ENCODE measurements at places on chromosomes 7 and 10. TPM values are rescaled to one million over a fixed set of nuclear protein-coding genes. Genes with fewer than 3 reads are reported as not detected.

The STEAP4 gene
- 1.1 TPM for total RNA-seq

The TEX36 gene
- total RNA-seq: not detected

The OR2A12 gene
- total RNA-seq: not detected

The CDH23 gene
- total RNA-seq: 2.9 TPM

The ACBD7 gene
- not detected for total RNA-seq

The FEZF1 gene
- not detected for total RNA-seq

The UBN2 gene
- 22.1 TPM for total RNA-seq

The UCN3 gene
- 1.6 TPM for total RNA-seq

GRCh38 chr7:12601302-12601869 is 30.9 kb downstream of the SCIN start:
- H3K4me3 ChIP-seq: no peak overlapping the region
- H3K4me1 ChIP-seq: no peaks in the 10 kb centered on the region
- no peak overlapping the region for H3K27ac ChIP-seq
- H3K27me3 ChIP-seq: no peaks in the 10 kb centered on the region
- DNase-seq: no peak

DNA sequence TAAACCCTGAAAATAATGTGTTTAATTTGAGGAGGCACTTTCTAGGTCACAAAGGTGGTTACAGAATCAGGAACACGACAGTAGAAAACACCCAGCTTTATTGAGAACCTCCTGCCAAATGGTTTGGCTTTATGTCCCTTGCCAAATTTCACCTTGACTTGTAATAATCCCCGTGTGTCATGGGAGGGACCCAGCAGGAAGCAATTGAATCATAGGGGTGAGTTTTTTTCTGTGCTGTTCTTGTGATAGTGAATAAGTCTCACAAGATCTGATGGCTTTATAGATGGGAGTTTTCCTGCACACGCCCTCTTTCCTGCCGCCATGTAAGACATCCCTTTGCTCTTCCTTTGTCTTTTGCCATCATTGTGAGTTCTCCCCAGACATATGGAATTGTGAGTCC is 193.8 kb upstream of the KLF6 start:
- no peaks in the 10 kb centered on the region for H3K36me3 ChIP-seq
- no peaks in the 10 kb centered on the region for H3K4me1 ChIP-seq
- no peak overlapping the region for H3K27ac ChIP-seq
- H3K27me3 ChIP-seq: no peaks in the 10 kb centered on the region

DNA sequence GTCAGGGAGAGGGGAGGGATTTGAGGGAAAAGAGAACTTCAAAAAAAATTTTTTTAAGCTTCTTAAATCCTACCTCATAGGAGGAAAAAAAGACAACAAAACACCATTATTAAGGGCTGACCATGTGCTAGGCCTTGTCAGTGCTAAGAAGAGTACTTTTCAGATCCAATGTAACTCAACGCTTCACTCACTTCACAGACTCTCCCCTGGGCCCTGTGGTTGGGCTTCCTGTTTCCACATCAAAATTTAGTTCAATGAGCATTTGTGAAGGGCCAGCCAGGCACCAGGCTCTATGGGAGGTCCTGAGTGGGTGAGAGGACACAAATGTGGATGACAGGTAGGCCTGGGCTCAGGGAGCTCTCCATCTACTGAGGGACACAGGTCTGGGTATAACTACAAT is 249.8 kb downstream of the PTEN start:
- no peak overlapping the region for H3K4me3 ChIP-seq
- H3K27me3 ChIP-seq: no peaks in the 10 kb centered on the region
- no peaks in the 10 kb centered on the region for H3K4me1 ChIP-seq
- H3K36me3 ChIP-seq: no peaks in the 10 kb centered on the region
- no peak for DNase-seq

GRCh38 chr7:4824120-4824775 is 37.6 kb downstream of the PAPOLB start:
- no peaks in the 10 kb centered on the region for H3K4me1 ChIP-seq
- H3K4me3 ChIP-seq: no peak overlapping the region
- H3K27ac ChIP-seq: no peak overlapping the region
- DNase-seq: no peak
- H3K27me3 ChIP-seq: no peaks in the 10 kb centered on the region

DNA sequence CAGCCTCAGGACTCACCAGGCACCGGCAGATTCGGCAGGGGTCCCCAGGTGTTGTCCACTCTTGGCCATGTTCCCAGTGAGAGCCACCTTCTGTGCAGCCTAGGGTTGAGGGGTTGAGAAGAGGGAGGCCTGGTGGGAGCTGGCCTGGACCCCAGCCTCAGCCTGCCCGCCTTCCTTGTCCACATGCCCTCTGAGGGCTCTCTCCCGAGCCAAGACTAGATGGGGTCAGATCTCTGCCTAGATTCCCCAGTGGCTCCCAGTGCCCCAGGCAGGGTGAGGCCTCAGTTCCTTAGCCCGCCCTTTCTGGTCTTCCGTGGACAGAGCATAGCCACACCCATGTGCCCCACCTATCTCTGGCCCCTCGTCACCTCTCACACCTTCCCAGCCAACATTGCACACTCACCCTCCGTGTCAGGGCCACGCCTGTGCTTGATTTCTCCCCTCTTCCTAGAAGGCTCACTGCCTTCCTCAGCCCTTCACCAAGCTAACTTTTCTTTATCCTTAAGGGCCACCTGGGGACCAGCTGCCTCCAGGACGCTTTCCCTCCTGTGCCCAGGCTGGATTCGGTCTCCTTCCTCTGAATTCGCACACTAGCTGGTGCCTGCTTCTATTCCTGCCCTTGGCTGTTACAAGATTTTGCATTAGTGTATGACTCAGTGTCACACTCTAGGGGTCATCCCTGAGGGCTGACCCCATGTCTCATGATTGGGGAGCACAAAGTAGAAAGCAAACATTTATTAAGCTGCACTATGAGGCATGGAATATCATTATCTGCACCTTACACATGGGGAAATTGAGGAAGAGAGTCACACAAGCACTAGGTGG is 7.5 kb downstream of the KCP start:
- no peak overlapping the region for H3K27ac ChIP-seq
- peak; percentile 60 for DNase-seq
- peaks cover 5% of the 10 kb centered on the region for H3K4me1 ChIP-seq

GRCh38 chr10:14416308-14416700 is 85.6 kb upstream of the FRMD4A start:
- no peak for DNase-seq
- no peaks in the 10 kb centered on the region for H3K4me1 ChIP-seq
- H3K36me3 ChIP-seq: no peaks in the 10 kb centered on the region

DNA sequence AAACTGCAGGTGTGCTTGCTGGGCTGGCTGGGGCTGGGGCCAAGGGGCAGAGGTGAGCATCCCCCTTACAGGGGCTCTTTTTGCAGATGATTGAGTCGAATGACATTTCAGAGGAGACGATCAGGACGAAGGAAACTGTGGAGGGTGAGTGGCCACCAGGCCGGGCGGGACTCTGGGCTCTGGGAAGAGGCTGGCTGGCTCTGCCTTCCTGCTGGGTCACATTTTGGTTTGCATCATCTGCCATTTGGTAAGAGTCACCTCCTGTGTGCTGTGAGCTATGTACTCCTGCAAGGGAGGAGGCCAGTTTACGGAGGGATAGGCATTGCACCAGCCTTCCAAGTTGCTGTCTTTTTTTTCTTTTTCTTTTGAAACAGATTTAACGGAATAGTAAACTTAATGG is 73.0 kb upstream of the GTF2IRD1 start:
- DNase-seq: no peak
- H3K4me3 ChIP-seq: no peak overlapping the region
- H3K27me3 ChIP-seq: no peaks in the 10 kb centered on the region
- no peaks in the 10 kb centered on the region for H3K36me3 ChIP-seq
- H3K4me1 ChIP-seq: no peaks in the 10 kb centered on the region
- H3K27ac ChIP-seq: no peak overlapping the region

- H3K27ac ChIP-seq: peak overlapping the region; percentile 96
- no peaks in the 10 kb centered on the region for H3K36me3 ChIP-seq
Observed at GRCh38 chr10:930625-931325, 730 bp downstream of the LARP4B start.

- no peak overlapping the region for H3K4me3 ChIP-seq
- H3K36me3 ChIP-seq: no peaks in the 10 kb centered on the region
- H3K27ac ChIP-seq: peak overlapping the region; percentile 58
- H3K27me3 ChIP-seq: no peaks in the 10 kb centered on the region
Observed at GRCh38 chr10:50469288-50469687, 154.5 kb downstream of the SGMS1 start.

DNA sequence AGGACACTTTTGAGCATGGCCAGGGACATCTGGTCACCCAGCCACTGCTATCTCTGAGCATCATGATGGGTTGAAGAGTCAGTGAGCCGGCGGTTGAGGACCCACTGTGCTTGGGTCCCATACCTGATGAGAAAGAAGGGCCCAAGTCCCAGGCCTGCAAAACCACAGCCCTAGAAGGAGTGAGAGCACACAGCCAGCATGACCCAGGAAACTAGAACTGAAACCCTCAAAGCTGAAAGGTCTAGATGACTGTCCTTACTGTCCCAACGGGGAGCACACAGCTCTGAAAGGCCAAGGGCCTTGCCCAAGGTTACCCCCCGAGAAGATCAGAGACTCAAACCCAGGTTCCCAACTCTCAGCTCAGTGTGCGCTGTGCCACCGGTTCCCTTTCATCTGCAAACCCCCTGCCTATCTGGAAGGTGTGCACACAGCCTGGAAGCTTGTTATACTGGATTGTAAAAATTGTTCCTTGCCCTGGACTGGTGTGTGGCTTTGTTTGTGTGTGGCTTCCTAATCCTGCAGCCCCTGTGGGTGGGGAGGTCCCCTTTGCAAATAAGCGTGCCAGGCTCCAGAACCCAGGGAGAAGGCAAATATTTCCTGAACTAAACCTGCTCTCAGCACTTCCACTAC is 22.6 kb upstream of the PSAP start:
- H3K36me3 ChIP-seq: no peaks in the 10 kb centered on the region
- DNase-seq: no peak
- no peak overlapping the region for H3K4me3 ChIP-seq

GRCh38 chr10:58823983-58824382 is 311.3 kb downstream of the BICC1 start:
- H3K27ac ChIP-seq: no peak overlapping the region
- no peaks in the 10 kb centered on the region for H3K36me3 ChIP-seq
- H3K4me3 ChIP-seq: no peak overlapping the region
- no peaks in the 10 kb centered on the region for H3K27me3 ChIP-seq
- no peak for DNase-seq

DNA sequence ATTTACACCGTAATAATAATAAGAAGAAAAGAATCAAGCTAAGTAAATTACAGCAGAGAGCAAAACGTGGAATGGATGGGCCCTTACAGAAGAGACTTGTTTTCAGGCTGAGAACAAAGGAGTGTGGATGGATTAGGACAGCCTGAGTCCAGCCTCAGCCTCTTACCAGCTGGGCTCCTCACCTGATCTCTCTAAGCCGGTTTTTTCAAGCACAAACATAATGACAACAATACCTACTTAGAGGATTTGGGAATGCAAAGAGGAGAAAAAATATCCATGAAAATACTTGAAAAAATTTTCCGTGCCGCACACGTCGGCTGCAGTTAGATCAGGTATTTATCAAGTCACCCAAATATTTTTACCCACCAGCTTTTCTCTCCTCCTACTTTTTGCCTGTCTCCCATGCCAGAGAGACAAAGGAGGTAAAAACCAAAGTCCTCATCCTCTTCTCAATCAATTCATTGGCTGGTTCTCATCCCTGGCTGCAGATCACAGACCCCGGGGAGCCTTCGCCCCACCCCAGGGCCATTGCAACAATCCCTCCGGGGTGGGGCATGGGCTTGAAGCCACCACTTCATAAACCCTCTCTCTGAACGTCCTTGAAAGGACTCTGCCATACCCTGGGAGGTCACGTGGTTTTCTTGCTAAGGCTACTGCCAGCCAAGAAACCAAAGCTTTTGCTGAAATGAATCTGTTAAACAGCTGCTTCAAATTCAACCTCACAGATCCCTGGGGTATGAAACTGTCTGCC is 29.7 kb upstream of the GTF2I start:
- H3K4me3 ChIP-seq: no peak overlapping the region
- peaks cover 8% of the 10 kb centered on the region for H3K4me1 ChIP-seq
- peak; percentile 66 for DNase-seq
- H3K27me3 ChIP-seq: no peaks in the 10 kb centered on the region

DNA sequence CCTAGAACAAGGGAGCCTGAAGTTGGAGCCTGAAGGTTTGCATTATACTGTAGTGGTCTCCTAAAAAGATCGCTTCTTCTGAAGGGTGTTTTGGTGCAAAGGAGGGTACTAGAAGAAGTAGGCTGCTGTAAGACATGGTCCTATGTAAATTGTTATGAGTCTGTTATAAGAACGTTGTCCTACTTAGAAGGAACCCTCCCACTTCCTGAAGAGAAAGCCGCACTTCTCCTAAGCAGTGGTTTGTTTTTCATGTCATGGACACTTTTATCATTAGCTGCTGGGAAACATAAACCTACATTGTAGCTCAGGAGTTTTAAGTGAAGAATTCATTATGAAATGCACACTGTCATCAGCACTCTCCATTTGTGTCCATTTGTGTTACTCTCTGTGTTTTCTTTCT is 129.1 kb upstream of the ITGB1 start:
- H3K36me3 ChIP-seq: no peaks in the 10 kb centered on the region
- no peak overlapping the region for H3K27ac ChIP-seq
- H3K27me3 ChIP-seq: no peaks in the 10 kb centered on the region
- DNase-seq: no peak
- no peak overlapping the region for H3K4me3 ChIP-seq

DNA sequence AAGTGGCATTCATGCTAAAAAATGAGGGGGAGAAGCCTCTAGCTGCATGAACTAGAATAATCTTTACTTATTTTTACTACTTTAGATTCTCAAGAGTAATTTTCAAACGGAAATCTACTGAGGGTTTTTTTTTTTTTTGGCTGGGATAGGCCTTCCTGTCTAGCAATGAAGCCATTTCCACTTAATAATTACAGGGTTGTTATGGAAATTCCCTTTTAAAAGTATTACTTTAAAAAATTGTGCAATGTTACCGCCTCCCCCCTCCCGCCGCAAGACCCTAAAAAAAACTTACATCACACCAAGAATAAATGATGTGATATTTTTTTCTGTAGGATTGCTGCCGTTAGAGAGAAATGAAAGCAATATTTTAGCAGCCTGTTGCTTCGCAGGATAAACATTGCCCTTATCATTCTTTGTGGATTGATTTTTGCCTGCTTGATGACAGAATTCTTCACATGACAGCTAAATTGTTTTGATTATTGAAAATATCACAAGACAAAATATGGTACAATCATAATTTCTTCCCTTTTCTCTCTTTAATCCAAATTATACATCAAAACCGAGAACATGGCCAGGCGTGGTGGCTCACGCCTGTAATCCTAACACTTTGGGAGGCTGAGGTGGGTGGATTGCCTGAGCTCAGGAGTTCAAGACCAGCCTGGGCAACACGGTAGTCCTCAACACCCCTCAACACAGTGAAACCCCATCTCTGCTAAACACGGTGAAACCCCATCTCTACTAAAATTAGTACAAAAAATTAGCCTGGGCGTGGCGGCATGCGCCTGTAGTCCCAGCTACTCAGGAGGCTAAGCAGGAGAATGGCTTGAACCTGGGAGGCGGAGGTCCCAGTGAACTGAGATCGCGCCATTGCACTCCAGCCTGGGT is 32.8 kb downstream of the ARL4A start:
- H3K4me1 ChIP-seq: peaks cover 18% of the 10 kb centered on the region
- H3K27me3 ChIP-seq: no peaks in the 10 kb centered on the region
- DNase-seq: no peak
